ENCODE measurements at places on chromosomes 3 and 15.

GRCh38 chr15:37101980-37102304 lies 1.6 kb upstream of the MEIS2 start:
- DNase-seq, result no peak

DNA sequence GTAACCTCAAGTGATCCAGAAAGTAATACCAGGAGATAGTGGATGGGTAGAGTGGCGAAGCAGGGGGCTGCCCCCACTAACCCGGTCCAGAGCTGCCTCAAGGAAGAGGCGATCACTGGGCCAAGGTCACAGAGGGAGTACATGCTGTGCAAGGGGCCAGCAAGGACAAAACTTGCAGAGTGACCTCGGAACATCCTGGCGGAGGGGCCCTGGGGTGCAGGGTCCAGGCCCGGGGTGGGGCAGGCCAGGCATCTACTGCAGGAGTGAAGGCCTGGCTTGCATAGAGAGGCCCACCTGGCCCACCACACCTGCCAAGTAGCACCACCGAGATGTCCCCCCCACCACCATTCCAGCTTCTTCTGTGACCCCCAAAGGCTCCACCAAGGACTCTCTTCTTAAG lies 17.6 kb downstream of the IQSEC1 start:
- DNase-seq, result no peak

DNA sequence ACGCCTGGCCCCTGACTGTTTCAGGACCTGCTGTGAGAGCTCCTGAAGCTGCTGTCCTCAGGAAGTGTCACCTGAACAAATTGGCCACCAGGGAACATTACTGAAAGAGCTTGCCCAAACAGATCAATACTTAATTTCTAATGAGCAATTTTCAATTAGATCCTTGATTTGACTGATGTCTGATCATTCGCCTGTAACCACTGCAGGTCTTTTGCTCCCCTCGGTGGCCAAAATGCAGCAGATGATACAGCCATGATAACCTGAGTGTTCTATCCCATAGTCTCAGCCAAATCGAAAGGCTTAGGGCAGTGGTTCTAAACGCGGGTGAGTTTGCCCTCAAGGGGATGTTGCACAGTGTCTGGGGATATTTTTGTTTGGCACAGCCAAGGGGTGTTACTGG lies 57.6 kb upstream of the MEX3B start:
- DNase-seq, result no peak

- no peak for DNase-seq
Measured at GRCh38 chr3:54331341-54331740, 209.0 kb downstream of the CACNA2D3 start.
